ENCODE measurements at places on chromosomes 3 and 15.

- no peak for DNase-seq
Observed at GRCh38 chr3:167445491-167445890, 28.4 kb downstream of the SERPINI2 start.

DNA sequence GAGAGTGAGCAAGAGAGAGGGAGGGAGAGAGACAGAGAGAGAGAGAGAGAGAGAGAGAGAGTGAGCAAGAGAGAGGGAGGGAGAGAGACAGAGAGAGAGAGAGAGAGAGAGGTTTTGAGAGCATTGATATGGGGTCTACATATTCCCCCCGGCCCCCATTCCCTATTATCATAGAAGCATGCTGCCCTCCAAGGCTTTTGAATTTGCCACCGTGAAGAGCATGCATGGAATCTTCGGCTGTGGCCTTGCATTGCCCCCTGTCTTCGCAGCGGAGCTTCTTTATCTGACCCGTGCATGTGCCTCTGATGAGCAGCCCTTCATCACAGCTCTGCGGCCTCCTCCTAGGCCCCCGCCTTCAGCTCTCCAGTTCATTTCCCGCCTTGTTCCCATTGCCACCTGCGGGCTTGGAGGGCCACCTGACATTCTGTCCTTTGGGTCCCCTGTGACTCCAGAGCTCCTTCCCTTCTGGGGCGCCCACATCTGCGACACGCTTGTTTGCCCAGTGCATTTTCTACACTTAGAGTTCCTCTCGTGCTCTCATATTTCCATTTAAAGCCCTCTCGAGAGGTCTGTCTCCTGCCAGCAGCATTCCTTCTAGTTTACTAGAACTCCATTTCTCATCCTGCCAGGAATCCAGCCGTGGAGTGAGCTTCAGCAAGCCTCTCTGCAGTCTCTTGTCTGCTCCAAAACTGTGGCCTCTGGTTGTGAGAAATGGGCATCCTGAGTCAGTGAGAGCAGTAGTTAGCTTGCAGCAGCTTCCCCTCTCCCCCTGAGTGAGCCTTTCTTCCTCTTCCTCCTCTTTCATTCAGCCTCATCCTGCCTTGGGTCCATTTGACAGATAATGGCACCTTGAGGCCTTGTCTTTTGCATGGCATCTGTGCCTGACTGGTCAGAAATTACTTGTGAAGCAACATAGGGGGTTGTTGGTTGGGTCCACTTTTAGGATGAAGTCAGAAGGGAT lies 25.3 kb downstream of the LPP start:
- DNase-seq: no peak

GRCh38 chr3:43031485-43031884 lies 52.4 kb downstream of the GASK1A start:
- no peak for DNase-seq

DNA sequence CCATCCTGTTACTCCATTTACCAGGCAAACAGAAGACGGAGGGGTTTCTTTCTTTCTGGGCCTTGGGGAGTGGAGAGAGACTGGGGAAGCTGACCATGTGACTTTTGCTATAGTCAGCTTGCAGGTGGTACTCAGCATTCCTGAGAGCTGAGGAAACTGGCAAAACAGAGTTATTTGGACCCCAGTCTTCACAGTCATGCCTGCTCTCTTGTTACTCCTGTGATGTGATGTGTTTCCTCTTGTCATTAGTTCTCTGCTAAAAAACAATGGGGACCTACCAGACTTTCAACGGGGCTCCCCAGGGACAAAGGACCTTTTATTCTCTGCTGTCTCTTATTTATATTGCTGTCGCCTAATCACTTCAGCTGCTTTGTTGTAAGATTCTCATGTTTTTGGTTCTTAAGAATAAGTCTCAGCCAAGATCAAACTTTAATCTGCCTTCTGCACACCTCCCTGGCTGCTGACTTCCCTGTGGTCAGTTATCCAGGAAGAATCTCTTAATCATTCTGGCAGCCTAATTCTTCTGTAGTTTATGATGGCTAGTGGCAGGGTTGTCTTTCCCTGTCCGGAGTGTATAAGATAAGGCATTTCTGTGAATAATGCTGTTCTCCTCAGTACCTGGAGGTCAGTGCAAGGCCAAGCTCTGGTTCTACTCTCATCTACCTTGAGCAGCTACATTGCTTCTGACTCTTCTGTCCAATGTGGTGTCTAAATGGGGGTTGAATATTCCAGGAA lies 8.8 kb downstream of the STARD9 start:
- DNase-seq: no peak

DNA sequence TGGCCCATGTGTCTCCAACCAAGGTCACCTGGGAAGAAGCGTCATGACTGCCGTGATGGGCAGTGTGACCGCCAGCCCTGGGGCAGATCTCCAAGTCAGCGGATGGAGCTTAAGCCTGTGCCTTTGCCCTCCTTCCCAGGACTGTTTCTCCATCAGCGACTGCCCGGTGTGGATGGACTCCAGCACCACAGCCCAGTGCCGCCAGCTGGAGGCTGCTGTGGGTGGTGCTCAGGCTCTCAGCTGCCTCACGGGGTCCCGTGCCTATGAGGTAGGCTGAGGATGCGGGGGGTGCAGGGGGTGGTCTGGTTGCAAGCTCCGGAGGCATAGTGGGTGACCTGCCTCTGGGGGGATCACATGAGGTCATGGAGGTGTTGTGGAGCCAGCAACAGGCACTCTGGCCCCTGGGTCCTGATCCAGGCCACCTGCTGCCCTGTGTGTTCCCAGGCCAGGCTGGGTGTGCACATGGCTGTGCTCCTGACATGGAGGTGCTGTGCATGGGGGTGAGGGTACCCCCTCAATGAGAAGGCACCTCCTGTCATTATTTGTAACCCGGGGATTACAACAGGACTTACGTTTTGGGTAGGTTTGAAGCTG lies 19.0 kb downstream of the XYLB start:
- DNase-seq: no peak

- DNase-seq: no peak
Observed at GRCh38 chr3:106376016-106376570, 507.3 kb upstream of the CBLB start.

DNA sequence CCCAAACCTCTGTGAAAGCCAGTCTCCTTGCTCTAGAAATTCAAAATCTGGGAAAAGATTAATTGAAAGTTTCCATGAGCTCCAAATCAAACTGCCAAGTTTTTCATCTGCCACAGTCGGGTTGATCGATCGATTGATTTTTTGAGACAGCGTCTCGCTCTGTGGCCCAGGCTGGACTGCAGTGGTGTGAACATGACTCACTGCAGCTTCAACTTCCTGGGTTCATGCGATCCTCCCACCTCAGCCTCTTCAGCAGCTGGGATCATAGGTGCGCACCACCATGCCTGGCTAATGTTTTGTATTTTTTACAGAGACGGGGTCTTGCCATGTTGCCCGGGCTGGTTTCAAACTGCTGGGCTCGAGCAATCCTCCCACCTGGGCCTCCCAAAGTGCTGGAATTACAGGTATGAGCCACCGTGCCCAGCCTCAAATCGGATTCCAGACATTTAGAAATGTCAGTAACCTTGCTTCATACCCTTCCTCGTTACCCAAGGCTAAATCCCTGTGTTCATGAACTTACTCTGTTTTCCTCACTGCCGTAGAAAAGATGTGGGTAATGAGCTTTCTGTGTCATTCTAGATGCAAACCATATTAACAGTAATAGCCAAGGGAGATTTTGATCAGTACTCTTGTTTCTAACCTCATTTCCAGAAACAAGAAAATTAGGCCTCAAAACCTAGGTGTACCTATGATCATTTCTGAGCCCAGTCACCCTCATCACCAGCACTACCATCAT lies 105.9 kb upstream of the AKAP13 start:
- no peak for DNase-seq

GRCh38 chr3:126569390-126569975 lies 10.8 kb upstream of the C3orf22 start:
- DNase-seq: no peak

DNA sequence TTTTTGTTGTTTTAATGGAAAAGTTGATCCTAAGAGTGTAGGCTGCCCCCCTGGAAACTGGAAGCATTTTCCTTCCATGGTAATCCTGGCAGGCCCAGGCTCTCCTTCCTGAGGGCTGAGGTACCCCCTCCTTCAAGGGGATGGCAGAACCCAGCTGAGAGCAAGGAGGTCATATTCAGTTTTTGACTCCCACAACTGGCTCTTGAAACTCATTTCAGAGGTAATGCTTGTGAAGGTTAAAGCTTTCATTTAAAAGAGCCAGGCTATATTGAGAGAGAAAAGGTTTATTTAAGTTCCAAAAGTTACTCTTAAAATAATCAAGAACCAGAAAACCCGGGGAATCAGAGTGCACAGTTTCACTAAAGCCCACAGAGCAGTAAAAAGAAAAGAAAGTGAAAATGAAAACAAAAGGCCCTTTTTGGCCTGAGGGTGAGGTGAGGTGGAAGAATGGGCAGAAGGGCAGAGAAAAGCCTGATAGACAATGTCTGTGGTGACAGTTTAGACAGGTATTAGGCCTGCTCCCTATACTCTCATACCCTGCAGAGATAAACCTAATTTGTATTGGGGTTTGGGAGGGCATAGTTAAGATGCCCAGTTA lies 47.0 kb upstream of the RBP1 start:
- DNase-seq: no peak

DNA sequence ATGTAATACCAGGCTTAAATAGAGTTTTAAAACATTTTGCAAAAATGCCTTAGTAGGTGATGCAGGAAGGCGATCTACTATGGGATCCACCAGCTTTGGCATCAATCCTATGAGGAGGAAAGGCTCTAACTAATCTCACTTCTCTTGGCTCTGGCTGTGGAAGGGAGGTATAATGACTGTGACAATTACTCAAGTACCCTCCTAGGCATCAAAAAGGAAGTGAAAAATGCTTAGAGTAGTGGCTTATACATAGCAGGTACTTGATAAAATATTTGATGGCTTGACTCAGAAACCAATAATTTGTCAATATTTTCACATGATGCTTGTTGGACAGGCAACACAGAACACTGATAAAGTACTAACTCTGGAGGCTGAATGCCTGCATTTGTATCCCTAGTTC lies 34.1 kb upstream of the SERPINI2 start:
- DNase-seq: no peak

DNA sequence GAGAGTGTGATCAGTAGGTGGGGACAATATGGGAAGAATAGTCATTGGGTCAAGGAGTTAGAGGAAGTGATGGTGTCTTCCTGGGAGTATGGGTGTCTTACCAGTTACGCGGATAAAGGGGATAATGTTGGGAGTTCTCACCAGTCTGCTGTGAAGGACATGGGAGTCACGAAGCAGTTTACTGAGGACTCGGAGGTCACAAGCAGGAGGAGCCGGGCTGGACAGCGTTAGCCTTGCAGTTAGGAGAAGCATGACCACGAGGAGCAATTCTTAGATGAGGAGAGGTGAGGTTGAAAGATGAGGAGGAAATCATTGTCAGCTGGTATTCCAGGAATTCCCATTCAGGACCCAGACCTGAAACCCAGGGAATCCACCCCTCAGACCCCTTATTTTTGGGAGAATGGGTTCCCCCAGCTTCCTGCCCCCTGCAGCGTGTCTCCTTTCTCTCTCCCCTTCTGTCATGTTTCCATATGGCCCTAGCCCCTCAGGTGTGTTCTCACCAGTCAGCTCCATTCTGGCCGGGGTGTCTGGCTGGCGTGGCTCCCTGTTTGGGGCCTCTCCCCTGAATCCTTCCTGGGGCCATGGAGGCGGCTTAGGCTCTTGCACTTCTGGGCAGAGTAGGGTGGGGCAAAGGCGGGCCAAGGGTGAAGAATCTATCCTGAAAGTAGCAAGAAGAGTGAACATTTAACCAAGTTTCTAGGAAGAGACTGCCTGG lies 2.1 kb downstream of the THPO start:
- DNase-seq: no peak

DNA sequence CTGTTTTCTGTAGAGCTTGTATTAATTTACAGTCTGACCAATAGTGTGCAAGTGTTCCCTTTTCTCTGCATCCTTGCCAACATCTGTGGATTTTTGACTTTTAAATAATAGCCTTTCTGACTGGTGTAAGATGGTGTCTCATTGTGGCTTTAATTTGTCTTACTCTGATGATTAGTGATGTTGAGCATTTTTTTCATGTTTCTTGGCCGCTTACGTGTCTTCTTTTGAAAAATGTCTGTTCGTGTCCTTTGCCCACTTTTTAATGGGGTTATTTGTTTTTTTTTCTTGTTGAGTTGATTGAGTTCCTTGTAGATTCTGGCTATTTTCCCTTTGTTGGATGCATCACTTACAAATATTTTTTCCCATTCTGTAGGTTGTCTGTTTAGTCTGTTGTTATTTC lies 7.6 kb upstream of the ACOX2 start:
- DNase-seq: no peak

DNA sequence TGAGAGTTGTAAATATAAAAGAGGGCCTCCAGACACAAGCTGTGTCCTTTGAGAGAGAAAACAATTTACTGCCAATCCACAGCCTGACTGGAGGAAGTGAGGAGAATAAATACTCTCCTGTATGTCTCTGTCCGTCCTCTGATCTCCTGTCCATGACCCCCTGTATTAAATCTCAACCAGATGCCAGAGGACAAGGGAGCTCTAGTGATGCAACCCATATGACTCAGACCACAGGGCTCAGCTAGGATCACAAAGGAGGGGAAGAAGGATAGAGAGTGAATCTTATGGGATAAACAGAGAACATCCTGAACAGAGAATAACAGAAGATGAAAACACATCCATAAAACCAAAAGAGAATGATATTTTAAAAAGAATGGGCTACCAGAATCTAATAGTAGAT lies 482.6 kb downstream of the PLOD2 start:
- DNase-seq: no peak

DNA sequence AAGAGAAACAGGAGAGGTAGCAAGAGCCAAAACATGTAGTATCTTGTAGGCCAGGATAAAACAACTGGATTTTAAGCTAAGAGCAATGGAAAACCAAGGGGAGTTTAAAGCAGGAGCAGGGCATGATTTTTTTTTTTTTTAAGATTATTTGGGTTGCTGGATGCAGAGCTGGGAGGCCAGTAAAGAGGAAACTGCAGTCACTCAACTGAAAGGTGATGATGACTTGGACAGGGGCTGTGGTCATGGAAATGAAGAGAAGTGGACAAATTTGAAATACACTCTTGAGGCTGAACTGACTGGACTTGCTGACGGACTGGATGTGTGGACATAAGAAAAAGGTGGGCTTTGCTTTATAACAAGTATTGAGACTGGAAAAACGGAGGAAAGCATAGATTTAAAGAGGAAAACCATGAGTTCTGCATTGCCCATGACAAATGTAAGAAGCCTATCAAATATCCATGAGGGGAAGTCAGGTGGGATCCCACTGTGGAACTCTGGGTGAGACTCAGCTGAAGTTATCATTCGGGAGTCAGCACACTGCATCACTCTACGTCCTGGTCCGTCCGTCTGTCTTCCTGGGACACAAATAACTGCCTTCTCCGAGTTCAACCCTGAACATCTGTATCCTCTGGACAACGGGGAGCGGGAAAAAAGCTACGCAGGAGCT lies 688 bp downstream of the XPC start:
- no peak for DNase-seq

- no peak for DNase-seq
Observed at GRCh38 chr3:81740731-81741130, 20.7 kb downstream of the GBE1 start.

- DNase-seq: no peak
Observed at GRCh38 chr15:95793231-95793630, 537.3 kb upstream of the NR2F2 start.
